Dermis blood vessel endothelial cell (primary cell): ENCODE measurements at places on chromosomes 16 and 17. TPM values are rescaled to one million over a fixed set of nuclear protein-coding genes. Genes with fewer than 3 reads are reported as not detected.

TMEM132E gene
- total RNA-seq: not detected in 2 replicates

MT1H gene
- total RNA-seq: not detected in 2 replicates

SLFN14 gene
- total RNA-seq: not detected in 2 replicates

PLK1 gene
- total RNA-seq: 6.3 and 51.6 TPM in 2 replicates

TCAP gene
- 0.60 and 0.68 TPM in 2 replicates for total RNA-seq

CRISPLD2 gene
- total RNA-seq: 0.42 and 1.0 TPM in 2 replicates

PIRT gene
- not detected in 2 replicates for total RNA-seq

TERB1 gene
- 0.17 TPM in 1 of 2 replicates, not detected in the other for total RNA-seq
